Activated naive CD4-positive, alpha-beta T cell treated with anti-CD3 and anti-CD28 coated beads, Interleukin-2, amount 50 U/mL, for 16 hours (primary cell): ENCODE measurements at places on chromosomes 6 and 20.

- no peak for DNase-seq
These were observed 2.6 kb upstream of the VNN2 start for GRCh38 chr6:132760256-132760655.

- DNase-seq, result no peak
These were observed 573.1 kb upstream of the CHD6 start for GRCh38 chr20:42191140-42191860.

GRCh38 chr6:37139230-37139962, 30.6 kb upstream of the PIM1 start:
- DNase-seq, result no peak

DNA sequence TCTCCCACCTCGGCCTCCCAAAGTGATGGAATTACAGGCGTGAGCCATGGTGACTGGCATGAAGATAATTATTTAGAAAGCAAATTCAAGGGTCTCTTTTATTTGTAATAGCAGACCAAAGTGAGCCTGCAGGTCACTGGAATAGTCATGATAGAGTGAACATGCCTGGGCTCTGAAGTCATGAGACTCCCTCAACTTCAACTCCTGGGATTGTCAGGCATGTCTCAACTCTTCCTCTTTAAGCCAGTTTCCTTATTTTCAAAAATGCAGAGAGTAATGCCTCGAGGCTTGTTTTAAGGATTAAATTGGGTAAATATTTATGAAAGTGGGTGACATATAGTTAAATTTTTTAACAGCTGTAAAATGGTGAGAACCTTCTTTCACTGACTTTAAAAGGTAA, 22.7 kb upstream of the HECA start:
- no peak for DNase-seq

- no peak for DNase-seq
These were observed 84.3 kb downstream of the SHLD1 start for GRCh38 chr20:5834436-5835005.

DNA sequence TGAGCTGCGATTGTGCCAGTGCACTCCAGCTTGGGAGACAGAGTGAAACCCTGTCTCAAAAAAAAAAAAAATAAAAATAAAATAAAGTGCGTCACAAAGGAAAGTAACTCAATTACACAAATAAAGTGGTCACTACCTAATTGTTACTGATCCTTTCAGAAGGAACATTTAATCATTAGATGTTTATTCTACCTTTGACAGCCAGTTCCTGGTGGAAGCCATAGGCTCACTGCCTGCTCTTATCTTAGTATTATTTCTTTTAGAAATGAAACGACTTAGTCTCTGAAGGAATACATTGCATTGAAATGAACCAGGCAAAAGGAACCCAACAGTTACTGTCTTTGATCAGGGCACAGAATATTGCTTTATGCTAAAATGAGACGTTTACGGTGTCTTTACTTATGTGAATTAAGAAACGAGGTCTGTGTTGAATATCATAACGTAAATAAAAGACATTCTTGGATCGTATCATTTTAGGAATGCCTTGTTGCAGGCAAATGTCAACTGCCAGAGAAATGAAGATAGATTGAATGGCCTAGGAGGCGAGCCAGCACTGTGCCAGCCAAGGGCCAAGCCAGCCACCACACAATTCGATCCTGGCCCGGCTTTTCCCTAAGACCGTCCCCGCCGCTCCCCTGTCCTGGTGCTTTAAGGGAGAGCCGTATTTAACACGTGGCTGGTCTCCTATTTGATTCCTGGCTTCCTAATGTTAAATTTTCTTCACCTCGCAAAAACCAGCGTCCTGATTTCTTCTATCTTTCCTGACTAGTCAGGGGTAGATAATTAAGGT, 136.7 kb upstream of the GMDS start:
- DNase-seq, result no peak

GRCh38 chr6:114218437-114219340, 124.1 kb downstream of the HS3ST5 start:
- DNase-seq, result no peak

DNA sequence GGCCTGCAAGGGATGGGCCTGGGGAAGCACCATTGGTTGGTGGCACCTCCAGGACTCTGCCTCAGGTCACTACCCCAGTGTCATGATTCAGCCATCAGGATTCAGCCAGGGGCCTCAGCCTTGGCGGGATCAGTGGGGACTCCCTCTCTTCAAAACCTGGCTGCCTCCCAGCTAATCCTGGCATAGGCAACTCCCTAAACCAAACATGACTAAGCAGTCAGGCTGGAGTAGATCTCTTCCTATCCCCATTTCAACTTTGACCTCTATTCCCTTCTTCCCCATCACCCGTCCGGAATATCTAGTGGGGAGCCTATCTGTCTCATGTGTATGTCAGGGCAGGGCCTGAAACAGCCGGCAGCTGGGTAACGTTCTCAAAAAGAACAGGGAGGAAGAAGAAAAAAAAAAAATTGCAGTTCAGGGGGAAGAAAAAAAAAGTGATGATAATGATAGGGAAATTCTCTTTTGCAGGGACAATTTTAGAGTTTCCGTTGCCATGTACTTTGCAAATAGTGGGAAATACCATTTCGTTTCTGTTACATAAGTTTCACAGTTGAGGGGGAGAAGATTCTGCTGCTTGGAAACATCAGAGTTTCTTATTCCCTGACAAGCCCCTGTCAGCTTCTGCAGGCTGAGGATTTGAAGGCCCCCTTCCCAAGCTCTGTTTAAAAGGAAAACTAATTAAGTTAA, 4.1 kb upstream of the PREX1 start:
- DNase-seq, result no peak

GRCh38 chr20:62133864-62134263, 9.3 kb downstream of the PSMA7 start:
- DNase-seq, result no peak

- DNase-seq, result no peak
These were observed 61.8 kb downstream of the TULP4 start for GRCh38 chr6:158374020-158374419.

DNA sequence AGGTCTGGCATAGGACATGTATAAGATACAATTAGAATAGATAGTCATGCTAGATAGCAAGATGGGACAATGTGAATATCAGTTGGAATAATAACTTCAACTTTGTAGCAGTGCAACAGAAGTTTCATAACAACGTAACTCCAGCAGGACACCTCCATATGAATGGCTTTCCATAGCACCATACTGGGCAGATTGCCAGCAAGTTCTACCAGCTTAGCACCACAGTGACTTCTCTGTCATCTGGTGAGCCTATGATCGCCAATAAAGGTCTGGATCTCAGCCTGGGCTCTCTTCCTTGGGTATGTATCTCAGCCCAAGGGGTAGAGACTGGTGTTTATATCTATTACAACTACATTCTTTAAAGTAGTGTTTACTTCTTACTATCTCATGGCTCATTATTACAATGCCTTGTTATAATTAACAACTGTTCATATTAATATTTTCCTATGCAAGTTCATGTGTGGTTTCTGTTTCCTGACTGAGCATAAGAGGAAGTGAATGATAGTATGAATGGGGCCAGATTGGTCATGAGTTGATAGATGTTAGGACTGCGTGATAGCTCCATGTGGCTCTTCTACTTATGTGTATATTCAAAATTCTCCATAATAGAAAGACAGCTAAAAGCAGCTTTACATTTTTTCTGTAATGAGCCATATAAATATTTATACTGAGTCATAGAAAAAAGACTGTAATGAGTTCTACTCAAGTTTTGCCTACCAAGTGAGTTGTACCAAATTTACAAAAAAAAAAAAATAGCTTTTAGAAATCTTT, 22.9 kb downstream of the HTR1B start:
- no peak for DNase-seq

DNA sequence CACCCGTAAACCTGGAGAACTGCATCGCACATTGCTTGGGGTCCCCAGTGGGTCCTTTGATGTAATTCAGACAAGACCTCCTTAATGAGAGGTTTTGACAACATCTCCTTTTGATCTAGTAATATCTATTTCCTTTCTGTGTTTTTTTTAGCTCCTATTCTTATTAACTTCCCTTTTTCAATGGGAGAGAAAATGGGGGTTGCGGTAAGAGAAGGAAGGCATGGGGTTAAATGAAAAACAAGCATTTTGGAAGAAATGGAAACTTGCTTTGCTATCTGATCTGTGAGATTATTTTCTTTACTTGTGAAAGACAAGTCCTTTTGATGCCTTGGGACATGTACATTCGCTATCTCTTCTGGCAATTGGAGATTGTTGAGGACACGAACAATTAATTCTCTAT, 418.6 kb upstream of the MAN1A1 start:
- DNase-seq, result no peak

GRCh38 chr6:32922083-32922482, 18.7 kb downstream of the HLA-DMB start:
- DNase-seq, result no peak
